ENCODE measurements at places on chromosomes 2 and 18. TPM values are rescaled to one million over a fixed set of nuclear protein-coding genes. Genes with fewer than 3 reads are reported as not detected.

DNA sequence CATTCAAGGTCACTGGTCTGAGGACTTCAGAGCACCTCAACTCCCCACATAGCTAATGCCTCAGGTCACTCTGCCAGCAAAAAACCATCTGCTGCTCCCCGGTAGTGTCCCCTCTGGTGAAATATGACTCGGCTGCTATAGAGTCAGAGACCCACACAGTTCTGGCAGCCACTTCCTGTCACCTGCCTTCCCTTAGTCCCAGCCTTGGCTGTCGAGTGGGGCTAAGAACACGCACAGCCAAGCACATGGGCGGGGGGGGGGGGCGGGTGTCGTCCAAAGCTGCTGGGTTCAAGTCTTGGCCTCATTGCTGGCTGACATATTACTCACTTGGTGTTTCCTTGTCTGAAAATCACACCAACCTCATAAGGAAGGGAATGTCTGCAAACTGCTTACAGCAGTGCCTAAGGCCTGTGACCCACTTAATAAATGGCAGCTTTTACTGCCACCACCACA lies 37.5 kb downstream of the POLR1A start:
- no peak for DNase-seq

GRCh38 chr2:133666621-133667020 lies 98.4 kb upstream of the NCKAP5 start:
- no peak for DNase-seq

GRCh38 chr18:25535495-25535894 lies 183.5 kb upstream of the ZNF521 start:
- no peak for DNase-seq

DNA sequence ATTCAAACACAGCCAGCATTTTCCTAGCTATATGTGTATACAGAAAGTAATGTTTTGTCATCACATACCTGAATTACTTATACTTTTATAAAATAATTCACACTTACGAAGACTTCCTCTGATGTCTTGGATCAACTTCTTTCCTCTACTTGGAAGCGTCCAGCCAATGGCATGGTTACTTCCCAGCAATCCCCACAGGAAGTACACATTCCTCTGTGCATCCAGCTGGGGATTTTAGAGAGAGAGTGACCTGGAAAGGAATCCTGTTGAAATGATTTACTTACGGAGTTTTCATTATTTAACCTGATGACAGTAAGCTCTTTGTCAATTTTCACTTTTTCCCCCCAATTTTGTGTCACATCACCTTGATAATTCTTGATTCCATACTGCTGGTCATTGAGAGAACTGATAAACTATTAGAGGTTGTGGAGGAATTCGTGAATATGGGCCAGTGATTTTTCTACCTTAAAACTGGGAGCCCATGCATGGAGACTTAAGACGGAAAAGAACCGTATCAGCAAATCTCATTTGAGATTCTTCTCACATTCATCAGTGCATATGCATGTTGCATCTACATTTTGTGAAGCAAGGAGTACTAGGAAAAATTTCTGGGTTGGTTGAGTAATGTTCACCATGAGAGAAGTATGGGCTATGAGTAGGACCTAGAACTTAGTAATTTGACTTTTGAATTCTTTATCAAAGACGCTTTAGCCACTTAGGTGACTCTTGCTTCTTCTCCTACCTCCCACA lies 9.0 kb upstream of the IL18R1 start:
- DNase-seq = no peak

DNA sequence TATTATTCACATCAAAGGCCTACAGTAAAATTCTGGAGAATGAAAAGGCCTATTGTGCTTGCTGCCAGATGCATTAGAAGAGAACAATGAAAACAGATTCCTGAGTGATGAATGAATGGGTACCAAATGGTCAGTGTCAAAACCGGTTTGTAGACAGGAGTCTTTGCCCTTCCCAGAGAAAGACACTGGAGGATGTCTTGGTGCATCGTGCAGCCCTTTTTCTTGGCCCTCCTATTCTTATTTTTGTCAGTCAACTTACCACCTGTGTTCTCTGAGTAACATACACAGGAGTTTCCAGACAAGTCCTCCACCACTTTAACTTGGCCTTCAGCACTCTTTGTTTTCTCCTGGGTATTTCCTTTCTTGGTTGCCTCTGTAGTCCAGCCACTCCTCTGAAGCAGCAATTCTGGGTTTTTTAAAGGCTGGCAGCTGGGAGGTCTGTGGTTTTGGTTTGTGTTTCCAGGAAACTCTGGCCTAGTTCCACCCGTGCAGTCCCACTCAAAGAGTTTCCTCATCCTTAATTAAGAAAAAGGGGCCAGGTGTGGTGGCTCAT lies 29.4 kb downstream of the PSTPIP2 start:
- no peak for DNase-seq

GRCh38 chr2:28165087-28165635 lies 227.5 kb upstream of the FOSL2 start:
- DNase-seq = no peak

Gene ONECUT2
- total RNA-seq = not detected

DNA sequence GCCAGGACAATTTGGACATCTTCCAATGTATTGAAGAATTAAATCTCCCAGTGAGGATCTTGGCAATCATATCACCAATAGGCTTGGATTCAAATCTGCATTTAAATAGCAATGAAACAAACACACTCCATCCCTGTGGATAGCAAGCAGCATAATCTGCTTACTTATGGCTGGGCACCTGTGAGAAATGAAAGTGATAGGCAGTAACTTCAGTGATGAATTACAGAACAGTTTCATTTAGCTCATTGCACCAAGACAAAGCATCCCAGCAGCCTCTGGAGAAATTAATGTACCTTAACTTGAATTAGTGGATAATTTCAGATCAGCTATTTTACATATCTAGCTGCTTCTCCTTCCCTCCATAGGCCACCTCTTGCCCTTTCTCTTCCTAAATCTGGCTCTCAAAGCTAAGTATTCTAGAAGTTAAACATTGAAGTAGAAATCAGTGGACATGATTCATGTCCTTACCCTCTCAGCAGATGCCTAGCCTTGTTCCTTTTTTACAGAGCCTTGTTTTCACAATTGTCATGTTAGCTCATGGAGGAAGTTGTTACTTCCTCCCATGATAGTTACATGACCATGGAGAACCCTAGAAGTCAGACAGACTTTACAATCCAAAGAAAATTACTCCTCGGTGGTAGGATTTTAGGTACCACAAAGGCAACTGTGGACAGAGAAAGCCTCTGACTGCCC lies 88.5 kb upstream of the TACR1 start:
- DNase-seq = no peak

- no peak for DNase-seq
These were observed 246.6 kb downstream of the SETBP1 start for GRCh38 chr18:44927127-44927849.

Gene HOXD10
- total RNA-seq = 1.9 TPM

Gene NEB
- total RNA-seq = 2.2 TPM

DNA sequence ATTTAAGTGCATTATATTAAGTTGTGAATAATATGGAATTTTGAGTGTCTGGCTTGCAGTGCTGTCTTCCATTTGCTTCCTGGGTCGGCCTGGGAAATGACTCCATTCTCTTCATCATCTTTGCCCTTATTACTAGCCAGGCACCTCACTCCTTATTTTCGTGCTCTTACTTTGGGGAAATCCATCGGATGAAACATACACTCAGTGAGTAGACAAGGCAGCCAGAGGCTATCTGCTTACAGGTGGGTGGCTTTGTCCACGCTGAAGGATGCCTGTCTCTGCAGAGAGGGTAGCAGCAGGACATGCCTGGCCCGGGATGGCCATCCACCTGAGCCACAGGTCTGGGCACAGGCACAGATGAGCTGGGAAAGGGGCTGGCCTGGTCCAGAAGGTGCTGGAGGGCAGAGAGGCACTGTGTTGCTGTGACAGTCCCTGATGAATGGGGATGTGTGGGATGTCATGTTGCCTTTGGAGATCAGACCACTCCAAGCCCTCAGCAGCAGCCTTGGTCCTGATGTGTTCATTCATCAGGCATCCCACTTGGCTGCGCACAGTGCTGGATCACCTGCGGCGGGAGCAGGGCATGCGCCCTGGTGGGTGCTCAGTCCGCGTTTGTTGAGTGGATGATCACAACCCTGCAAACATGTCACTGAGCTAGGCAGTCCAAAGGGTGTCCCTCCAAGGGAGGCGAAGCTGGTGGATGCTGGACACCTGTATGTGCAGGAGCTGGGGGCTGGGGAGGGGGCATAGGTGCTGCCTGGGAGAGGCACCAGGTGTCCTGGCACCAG lies 236.0 kb downstream of the LDLRAD4 start:
- no peak for DNase-seq

DNA sequence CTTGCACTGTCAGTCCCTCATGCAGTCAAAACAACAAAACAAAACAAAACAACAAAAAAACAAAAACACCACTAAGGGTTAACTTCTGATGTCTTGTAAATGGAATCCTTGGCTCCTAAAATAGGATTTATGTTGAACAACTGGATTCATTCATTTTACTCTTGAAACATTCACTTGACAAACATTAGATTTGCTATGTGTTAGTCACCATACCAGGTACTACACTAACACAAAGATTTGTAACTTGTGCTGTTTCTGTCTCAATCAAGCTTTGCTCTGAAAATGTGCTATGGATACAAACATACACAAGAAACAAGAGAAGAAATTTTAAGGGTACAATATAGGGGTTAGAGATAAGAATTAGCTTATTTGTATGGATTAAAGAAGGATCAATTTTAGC lies 812.8 kb downstream of the LRP1B start:
- DNase-seq = no peak

DNA sequence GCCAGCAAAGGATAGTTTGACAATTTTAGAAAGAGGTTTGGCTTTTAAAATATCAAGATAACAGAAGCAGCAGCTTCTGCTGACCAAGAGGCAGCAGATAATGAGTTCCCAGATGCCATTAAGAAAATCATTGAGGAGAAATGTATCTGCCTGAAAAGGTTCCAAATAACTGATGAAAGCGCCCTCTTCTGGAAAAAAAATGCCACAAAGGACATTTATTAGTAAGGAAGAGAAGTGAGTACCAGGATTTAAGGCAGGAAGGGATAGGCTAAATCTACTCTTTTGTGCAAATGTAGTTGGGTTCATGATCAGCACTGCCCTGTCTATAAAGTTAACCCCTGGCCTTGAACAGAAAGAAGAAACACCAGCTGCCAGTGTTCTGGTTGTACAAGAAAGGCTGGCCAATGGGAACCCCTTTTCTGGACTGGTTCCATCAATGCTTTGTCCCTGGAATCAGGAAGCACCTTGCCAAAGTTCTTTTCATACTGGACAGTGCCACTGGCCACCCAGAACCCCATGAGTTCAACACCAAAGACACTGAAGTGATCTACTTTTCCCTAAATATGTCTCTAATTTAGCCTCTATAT lies 40.6 kb downstream of the DHX57 start:
- no peak for DNase-seq

GRCh38 chr2:71306762-71307161 lies 24.8 kb upstream of the ZNF638 start:
- DNase-seq = no peak

DNA sequence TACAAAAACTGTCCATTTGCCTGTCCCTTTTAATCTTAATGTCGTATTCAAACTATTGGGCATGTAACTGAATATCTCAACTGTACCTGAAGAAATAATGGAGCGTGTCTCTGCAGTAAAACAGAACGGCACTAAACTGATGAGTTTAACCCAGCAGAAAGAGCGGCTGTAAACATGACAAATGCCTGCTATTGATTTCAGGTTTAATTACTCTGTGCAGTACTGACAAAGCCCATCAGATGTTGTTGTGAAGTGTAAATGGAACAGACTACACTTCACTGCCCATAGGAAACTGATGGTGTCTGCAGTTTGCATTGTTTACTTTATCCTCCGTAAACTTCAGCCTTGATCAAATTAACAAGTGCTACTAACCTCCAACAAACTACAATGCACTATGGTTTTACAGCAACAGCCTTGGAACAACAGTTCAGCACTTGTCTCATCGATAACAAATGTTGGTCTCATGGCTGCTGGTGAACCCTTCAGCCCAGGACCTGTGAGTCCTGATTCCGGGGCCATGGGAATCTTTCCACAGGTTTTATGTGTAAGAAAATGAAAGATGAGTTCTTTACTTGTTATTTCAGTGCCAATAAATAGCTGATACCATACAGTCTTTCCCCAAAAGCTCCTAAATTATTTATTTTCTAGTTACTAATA lies 316.5 kb downstream of the CCDC178 start:
- no peak for DNase-seq

DNA sequence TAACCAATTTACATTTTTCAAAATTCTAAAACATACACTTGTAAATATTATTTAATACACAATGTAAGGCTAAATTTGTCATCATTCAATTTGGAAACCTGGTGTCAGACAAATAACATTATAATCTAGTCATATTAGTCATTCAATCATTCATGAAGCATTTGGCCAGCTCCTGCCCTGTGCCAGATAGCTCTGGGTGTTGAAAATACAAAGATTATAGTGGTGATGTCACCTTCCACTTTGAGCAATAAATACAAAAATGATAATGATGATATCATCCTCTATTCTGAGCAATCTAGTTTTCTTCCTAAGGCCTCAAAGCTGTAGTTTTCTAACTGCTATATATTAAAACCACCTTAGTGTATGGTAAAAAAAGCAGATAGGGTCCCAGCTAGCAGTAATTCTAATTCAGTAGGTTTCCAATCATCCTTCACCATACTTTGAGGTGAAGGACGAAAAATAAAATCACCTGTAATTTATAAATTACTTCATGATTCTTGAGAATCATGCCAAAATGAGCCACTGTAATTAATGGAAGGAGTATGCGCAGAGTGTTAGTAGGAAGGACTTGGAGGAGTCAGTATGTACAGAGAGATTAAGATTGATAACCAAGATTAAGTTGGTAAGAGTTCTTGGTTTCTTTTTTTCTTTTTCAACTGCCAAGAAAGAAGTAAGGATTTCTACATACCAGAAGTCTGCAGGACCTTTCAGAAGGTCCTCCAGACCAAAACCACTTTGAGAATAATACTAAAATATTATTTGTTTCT lies 23.2 kb downstream of the MEMO1 start:
- no peak for DNase-seq

Gene WDR54
- total RNA-seq = 14.0 TPM

Gene LIMS4
- 2.2 TPM for total RNA-seq

Gene AOX1
- total RNA-seq = 35.1 TPM

Gene STPG4
- total RNA-seq = 0.89 TPM

GRCh38 chr2:174125090-174125489 lies 123.2 kb downstream of the OLA1 start:
- no peak for DNase-seq

DNA sequence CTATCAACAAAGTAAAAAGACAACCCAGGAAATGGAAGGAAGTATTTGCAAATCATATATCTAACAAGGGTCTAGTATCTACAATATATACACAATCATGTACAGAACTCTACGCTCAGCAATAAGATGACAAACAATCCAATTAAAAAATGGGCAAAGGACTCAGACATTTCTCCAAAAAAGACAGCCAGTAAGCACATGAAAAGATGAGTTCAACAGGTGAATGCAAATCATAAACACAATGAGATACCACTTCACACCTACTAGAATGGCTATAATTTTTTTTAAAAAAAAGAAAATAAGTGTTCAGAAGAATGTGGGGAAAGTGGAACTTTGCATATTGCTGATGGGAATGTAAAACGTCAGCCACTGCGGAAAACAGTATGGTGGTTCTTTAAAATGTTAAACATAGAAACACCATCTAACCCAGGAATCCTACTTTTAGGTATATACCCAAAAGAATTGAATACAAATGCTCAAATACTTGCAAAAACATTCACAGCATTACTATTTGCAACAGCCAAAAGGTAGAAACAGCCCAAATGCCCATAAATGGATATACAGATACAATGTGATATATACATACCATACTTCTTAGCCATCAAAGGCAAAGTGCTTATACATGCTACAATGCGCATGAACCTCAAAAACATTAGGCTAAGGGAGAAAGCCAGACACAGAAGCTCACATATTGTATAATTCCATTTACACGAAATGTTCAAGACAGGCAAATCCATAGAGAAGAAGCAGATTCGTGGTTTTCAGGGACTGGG lies 121.2 kb downstream of the CABYR start:
- DNase-seq = no peak
